Right renal pelvis (tissue), 4 donors: ENCODE measurements at places on chromosomes 3 and 15. TPM values are rescaled to one million over a fixed set of nuclear protein-coding genes. Genes with fewer than 3 reads are reported as not detected.

The KIF7 gene
- 9.7 TPM for polyA plus RNA-seq

The PAK6 gene
- 6.5 TPM for polyA plus RNA-seq

The STRA6 gene
- polyA plus RNA-seq, result 32.5 TPM

The TLR9 gene
- polyA plus RNA-seq, result 0.16 TPM

The RTP4 gene
- polyA plus RNA-seq, result 0.91 TPM

The SST gene
- 0.48 TPM for polyA plus RNA-seq

The C3orf85 gene
- polyA plus RNA-seq, result 18.1 TPM

The NAA80 gene
- polyA plus RNA-seq, result 9.9 TPM

The GPR160 gene
- 49.7 TPM for polyA plus RNA-seq

The SPINK8 gene
- polyA plus RNA-seq, result not detected

The GOLGA6L7 gene
- 0.47 TPM for polyA plus RNA-seq

The KNG1 gene
- polyA plus RNA-seq, result 149 TPM

The BTLA gene
- polyA plus RNA-seq, result 0.25 TPM

The ARMC8 gene
- 48.5 TPM for polyA plus RNA-seq

The IL17RC gene
- 40.1 TPM for polyA plus RNA-seq

The CHRNA7 gene
- 11.1 TPM for polyA plus RNA-seq

The PLA2G4B gene
- 9.1 TPM for polyA plus RNA-seq

The TRIM59 gene
- 14.3 TPM for polyA plus RNA-seq
